MCF 10A (cell line): ENCODE measurements at places on chromosomes 5 and 9. TPM values are rescaled to one million over a fixed set of nuclear protein-coding genes. Genes with fewer than 3 reads are reported as not detected.
A peak's percentile ranks its signal among the peaks of the same experiment; 100 is the strongest.

NUTM2G gene
- total RNA-seq = not detected in 2 replicates

CCL27 gene
- 0.49 TPM in 1 of 2 replicates, not detected in the other for total RNA-seq

NRARP gene
- total RNA-seq = 1.4 and 2.2 TPM in 2 replicates

AGXT2 gene
- total RNA-seq = not detected in 2 replicates

PHF24 gene
- total RNA-seq = not detected in 2 replicates

PCDHB11 gene
- 0.75 and 1.3 TPM in 2 replicates for total RNA-seq

RANBP17 gene
- total RNA-seq = 19.0 and 25.8 TPM in 2 replicates

GLRA1 gene
- not detected in 2 replicates for total RNA-seq

PTPRD gene
- total RNA-seq = 0.98 TPM in 1 of 2 replicates, not detected in the other

DNA sequence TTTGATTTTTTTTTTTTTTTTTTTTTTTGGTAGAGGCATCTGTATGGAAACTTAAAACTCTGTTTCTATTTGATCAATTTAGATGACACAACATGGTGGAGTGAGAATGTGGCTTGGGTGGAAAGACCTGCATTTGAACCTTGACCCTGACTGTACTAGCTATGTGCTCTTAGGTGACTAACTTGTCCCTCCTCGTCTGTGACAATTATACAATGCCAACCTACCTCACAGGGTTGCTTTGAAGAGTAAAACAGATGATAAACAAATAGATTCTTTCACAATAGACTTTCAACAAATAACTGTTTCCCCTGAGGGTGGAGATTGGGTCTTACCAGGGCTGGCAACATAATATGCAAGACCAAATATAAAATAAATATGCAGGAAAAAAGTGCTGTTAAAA lies 109.3 kb downstream of the CRB2 start:
- no peak for DNase-seq

DNA sequence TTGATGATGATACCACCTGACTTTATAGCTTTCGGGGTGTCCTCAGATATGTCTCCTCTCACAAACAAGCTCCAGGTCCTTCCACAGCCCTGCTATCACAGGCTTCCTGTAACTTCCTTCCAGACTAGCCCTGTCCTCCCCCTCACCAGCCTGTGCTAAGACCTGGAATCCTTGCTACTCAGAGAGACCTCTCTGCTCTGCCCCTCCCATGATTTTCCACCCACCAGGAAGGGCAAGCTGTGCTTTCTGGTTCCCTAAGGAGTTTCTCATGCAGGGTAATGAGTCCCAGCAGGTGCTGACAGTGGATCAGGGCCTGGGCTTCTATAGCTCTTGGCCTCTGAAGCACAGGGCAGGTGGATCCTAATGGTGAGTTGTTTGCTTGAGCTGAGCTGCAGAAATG lies 86.9 kb downstream of the AOPEP start:
- no peak for DNase-seq

DNA sequence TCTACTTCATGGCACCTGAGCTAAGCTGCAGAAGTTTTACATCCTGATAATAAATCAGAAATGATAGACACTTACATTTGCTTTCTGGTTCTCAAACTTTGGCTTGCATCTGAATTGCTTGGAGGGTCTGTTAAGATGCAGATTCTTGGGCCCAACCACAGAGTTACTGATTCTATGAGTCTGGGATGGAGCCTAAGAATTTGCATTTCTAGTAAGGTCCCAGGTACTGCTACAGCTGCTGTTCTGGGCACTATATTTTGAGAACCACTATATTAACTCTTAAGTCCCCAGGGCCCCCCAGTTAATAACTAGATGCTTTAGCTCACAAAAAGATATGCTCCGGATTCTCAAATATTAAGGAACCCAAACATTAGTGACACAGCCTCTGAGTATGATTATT lies 69.8 kb upstream of the DAB2 start:
- no peak for DNase-seq

DNA sequence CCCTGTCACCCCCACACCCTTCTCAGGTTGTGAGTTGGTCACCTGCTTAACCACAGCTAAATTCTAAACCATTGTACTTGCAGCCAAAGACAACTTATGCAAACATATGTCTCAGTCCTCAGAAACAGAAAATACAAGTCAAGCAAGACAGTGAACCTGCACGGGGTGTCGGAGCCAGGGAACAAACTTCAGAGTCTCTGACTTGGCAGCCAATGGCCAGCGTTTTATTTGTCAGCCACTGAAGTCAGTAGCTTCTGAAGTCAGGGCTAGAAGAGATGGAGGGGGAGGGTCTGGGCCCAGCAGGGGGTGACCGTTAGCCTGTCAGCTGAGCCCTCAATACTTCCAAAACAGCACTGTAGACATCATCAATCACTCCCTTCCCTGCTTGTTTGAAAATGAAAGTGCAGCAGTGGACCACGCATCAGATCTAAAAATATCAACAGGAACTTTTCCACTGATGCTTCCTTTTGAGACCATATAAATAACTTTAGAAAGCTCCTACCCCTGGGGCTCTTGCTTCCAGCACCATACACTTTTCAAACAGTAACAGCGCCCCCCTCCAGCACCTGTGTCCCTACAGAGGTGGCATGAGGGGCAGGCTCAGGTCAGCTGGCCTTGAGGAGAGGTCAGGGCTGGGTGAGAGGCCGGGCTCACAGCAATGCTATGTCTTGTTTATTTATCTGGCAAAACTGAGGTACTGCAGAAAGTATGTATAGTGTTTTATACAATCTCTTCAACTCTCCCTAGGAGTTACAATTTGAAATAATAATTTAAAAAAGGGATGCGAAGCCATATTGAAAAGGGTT lies 142.5 kb downstream of the ACER2 start:
- DNase-seq = no peak

DNA sequence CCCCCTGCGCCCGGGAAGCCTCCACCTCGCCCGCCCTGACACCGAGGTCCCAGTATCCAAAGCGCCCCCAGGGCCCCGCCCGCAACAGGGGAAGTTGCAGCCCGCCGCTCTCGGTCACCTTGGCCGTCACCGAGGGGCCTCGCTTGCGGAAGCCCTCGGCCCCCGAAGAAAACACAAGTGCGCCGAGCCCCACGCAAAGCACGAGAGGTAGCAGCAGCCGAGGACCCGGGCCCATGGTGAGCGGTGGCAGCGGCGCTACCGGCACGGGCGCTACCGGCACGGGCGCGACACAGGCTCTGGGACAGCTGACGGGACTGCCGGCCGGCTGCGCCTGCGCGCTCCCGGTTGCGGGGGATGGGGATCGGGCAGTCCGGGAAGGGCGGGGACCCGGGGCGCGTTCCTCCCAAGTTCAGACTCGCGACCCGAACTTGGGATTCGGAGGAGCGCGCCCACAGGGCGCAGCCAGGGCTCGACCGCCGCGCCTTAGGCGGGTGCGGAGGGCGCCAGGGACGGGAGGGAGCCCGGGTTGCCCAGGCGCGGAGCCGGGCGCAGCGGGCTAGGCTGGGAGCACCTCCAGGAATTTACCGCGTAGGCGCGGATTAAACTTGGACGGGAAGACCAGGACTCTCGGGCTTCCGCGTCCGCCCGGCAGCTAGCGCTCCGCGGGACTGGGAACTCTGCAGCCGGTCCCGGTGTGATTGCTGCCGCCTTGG lies at the start of gene PPIC:
PPIC (minus strand) TSS at position 335 of the 713 bp plus-strand sequence; CDS start at position 235, 100 bp downstream.
- peak; percentile 88 for DNase-seq

DNA sequence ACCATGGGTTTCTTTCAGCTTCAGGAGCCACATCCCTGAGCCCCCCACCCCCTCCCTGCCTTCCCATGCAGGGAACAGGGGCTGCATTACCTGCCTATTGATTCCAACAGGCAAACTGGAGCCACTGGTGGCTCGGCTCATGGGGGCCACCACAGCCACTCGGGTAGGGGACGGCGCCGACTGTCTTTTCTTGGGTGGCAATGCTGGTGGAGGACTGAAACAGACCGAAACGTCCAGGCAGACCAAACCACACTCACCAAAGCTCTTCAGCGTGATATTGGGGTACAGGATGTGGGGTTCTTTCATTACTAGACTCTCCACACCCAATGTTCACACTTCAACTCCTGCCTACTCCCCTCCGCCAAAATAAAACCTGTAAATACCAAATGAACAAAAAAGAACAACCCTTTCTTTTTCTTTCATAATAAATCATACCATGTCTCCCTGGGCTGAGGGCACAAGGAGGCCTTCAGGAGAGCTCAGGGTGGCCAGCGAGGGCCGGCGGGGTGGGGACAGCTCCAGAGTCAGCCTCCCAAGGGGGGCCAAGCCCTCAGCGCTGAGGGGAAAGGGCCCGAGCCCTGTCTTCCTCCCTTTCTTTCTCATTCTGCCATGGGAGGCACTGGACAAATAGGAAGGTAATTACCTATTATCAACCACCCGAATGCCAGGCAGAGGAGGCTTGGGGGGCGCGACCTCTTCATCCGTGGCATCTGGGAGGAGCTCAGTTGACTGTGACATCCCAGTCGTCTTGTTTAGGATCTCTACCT lies 83.3 kb downstream of the PRRT1B start:
- DNase-seq = no peak

GRCh38 chr9:119961774-119962424 lies 592.7 kb upstream of the BRINP1 start:
- no peak for DNase-seq

DNA sequence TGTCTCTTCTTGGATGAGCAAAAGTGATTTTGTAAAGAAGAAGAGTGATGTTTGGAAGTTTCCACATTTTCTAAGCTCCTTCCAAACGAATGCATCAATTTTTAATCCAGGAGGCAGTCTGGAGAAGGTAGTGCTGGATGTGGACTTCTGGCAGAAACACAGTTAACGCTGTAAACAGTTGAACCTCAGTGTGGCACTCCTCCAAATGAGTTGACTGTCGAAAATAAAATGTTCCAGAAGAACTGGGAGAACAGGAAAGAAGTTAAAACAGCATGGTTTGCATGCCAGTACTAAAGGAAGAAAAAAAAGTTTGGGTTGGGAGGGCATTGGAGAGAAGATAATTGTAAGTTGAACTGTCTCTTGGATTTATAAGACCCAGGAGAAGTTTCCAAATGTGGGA lies 6.5 kb downstream of the ZNF462 start:
- DNase-seq = no peak

DNA sequence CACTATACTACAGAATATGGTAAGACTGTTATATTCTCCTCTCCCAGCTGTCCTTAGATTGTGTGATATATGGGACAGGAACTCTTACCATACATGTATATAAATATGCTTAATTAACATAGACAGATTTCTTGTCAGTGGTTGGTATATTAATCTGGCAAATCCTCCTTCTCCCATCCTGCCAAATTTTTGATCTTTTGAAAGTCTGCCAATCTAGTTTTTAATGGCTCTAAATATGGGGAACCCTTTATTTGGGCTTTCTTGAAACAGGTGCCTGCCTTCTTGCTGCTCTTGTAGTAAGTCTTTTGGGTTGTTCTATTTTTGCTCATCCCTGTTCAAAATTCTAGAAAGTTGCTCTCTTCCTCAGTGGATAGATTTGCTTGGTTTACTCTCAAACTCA lies 63.5 kb downstream of the SPATA31D1 start:
- no peak for DNase-seq
